ENCODE measurements at places on chromosomes 1 and 21. TPM values are rescaled to one million over a fixed set of nuclear protein-coding genes. Genes with fewer than 3 reads are reported as not detected.

The MANEAL gene
- 26.1 TPM for total RNA-seq

The MSTO1 gene
- 41.6 TPM for total RNA-seq

The TTF2 gene
- 26.1 TPM for total RNA-seq

The NEK2 gene
- 40.4 TPM for total RNA-seq

The S100A14 gene
- 0.36 TPM for total RNA-seq

The SPRR4 gene
- not detected for total RNA-seq

The IGSF8 gene
- 9.9 TPM for total RNA-seq

The MEX3A gene
- total RNA-seq = 2.8 TPM

The NR5A2 gene
- total RNA-seq = 8.3 TPM

The TMEM200B gene
- 0.08 TPM for total RNA-seq

The FAM72B gene
- total RNA-seq = 6.1 TPM

The CYP4X1 gene
- total RNA-seq = 0.03 TPM

The HES5 gene
- not detected for total RNA-seq

The ANKRD35 gene
- total RNA-seq = not detected

The VAMP4 gene
- 6.1 TPM for total RNA-seq

The NBPF4 gene
- 0.25 TPM for total RNA-seq

The CBR3 gene
- total RNA-seq = 13.5 TPM

The IGFN1 gene
- 1.1 TPM for total RNA-seq

The FCRL2 gene
- not detected for total RNA-seq

The GJC2 gene
- 0.31 TPM for total RNA-seq

The CD34 gene
- not detected for total RNA-seq

The TAL1 gene
- total RNA-seq = not detected

The OR2L3 gene
- not detected for total RNA-seq

The DMRTA2 gene
- total RNA-seq = 0.15 TPM

The FAM72D gene
- total RNA-seq = 6.7 TPM

The SPATA21 gene
- 0.17 TPM for total RNA-seq

The LCE1E gene
- 0.08 TPM for total RNA-seq

The FTCD gene
- 0.08 TPM for total RNA-seq

The OR10J5 gene
- not detected for total RNA-seq

The ATP6V1G3 gene
- not detected for total RNA-seq

The TMEM82 gene
- total RNA-seq = not detected

The ST6GALNAC3 gene
- total RNA-seq = 1.2 TPM

The S100A5 gene
- 0.52 TPM for total RNA-seq

The CD1B gene
- not detected for total RNA-seq

The COG2 gene
- 19.3 TPM for total RNA-seq

The GBP5 gene
- total RNA-seq = not detected
